ENCODE measurements at places on chromosomes 5 and 9.

- DNase-seq: peak; percentile 81
Observed at GRCh38 chr5:137296213-137296781, 202.8 kb downstream of the SPOCK1 start.

- no peak for DNase-seq
Observed at GRCh38 chr9:134178768-134179551, 14.6 kb upstream of the RNU6ATAC start.

- DNase-seq: no peak
Observed at GRCh38 chr5:102596113-102596512, 97.3 kb upstream of the SLCO6A1 start.

DNA sequence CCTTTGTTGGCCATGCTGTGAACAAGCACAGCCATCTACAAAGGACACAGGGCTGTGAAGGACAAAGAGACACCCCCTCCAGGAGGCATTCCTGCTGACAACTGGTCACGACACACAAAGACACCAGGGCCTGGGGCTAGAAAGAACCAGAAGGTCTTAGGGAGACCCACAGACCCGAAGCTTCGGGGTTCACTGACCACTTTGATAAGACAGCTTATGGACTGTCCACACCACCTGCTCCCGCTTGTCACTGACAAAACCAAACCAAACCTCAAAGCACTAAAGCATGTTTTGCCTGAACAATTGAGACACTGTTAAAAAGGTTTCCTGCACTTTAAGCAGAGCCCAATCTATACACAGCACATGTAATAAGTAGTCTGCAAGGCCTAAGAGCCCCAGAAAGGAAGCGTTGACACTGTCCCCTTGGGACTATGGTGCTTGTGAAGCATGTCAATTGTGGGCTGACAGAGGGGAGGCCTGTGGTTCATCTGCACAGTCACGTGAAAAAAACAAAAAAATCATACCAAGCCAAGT is 185.0 kb downstream of the GAPVD1 start:
- DNase-seq: no peak

DNA sequence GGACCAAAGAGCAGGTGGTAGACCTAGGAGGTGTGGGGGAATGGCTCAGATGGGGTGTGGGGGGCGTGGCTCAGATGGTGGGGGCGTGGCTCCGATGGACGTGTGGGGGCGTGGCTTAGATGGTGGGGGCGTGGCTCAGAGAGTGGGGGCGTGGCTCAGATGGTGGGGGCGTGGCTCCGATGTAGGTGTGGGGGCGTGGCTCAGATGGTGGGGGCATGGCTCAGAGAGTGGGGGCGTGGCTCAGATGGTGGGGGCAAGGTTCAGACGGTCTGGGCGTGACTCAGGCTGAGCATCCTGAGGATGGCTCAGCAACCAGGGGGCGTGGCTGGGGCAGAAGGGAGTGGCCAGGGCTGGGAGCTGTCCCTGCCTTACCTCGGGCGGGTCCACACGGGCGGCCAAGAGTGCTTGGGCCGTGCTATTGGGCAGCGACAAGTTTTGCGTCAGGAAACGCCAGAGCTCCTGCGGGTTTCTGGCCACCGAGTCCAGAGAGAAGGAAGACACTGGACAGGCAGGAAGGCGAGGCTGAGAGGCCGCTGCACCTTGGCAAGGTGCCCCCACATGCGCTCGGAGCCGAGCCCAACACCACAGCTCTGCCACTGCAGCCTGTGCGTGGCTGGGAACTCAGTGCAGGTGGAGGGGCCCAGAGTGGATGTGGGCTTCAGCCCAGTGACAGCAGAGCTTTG is 5.9 kb downstream of the ABCA2 start:
- DNase-seq: peak; percentile 88

DNA sequence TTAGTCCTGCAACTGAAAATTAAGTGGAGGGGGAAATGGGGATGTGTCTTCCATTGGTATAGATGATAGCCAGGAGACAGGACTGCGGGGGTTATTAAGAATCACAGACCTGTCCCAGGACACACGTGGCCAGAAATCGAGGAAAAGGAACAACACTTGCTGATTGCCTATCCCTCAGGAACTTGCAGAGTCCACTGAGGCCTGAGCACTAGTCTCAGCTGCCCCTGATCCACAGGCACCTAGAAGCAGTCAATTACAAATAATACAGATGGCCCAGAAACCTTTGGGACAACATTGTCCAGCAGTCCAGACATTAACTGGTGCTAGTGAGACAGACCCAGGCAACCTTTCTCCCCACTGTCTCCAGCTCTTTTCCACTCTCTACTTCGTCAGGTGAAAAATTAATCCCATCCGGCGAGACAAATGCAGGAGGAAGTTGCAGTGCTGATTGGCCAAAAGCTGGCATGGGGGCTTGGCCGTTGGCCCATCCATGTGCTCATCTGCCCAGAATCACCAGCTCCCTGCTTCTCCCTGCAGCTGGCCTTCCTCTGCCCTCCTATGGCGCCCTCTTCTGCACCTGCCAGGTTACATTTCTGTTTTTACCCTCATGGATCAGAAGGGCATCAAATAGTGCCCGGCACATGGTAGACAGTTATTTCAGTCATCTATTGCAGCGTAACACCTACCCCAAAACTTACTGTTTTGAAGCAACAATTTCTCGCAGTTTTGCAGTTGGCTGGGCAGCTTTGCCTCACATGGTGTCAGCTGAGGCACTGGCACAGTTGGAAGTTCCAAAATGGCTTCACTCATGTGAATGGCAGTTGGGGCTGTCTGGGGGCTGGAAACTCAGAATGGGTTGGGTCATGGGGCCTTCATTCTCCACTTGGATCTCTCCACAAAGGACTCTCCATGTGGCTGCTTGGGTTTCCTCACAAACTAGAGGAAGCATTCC is 3.6 kb upstream of the B4GALT1 start:
- peak; percentile 52 for DNase-seq

DNA sequence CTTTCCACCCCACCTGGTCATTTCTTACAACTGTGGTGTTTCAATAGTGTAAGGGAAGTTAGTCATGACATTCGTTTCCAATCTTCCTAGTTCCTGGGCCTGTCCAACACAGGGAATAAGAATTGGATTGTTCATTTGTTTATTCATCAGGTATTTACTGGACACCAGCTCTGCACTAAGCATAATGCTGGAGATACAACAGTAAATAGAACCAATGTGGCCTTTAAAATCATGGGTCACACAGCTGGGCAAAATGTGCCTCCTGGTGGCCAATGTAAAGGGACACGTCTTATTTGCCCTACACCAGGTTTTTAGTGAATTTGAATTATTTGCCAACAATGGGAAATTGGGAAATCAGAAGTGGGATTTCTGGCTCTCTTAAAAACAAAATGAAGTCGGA is 10.4 kb downstream of the ABLIM3 start:
- DNase-seq: peak; percentile 77

- no peak for DNase-seq
Observed at GRCh38 chr9:114864471-114864870, 58.6 kb upstream of the TNFSF15 start.

DNA sequence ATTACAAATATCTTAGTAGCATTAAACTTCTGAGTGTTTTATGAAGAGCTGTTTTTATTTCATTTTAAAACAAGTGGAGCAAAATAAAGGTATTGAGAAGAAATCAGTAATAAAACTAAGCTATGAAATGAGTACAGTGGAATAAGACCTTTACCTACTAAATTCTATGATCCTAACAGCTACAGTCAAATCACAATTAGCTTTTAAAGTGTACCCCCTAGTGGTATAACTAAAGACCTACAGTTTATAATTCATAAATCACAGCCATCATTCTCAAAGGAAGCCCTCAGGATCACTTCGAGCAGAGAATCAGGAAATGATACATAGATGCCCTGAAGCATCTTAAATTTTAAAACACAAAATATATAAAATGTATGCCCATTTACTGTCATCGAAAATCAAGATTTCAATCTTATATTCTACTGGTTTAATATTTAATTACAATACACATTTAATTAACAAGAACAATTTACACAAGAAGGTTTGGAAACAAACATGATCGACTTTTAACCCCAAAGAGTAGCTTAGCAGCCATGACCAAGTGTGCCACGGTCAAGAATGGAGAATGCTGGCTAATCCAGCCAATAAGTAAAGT is 12.3 kb downstream of the CCNH start:
- DNase-seq: peak; percentile 78

DNA sequence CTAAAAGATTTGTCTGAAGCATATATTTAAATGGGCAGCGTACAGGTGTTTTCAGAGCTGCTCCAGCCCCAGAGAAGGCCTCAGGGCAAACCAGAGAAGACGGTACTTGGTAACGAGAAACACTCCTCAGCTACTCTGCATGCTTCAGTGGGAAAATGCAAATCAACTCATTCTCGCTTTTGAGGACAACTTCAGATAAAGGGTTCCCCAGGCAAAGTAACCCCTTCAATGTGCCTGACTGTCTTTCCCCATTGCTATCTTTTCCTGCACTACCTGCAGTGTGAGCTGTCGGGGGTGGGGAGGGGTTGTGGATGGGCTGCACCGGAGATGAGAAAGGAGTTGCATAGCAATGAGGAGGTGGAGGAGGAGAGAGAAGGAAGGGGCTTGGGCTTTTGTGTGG is 339.7 kb upstream of the CLINT1 start:
- no peak for DNase-seq

DNA sequence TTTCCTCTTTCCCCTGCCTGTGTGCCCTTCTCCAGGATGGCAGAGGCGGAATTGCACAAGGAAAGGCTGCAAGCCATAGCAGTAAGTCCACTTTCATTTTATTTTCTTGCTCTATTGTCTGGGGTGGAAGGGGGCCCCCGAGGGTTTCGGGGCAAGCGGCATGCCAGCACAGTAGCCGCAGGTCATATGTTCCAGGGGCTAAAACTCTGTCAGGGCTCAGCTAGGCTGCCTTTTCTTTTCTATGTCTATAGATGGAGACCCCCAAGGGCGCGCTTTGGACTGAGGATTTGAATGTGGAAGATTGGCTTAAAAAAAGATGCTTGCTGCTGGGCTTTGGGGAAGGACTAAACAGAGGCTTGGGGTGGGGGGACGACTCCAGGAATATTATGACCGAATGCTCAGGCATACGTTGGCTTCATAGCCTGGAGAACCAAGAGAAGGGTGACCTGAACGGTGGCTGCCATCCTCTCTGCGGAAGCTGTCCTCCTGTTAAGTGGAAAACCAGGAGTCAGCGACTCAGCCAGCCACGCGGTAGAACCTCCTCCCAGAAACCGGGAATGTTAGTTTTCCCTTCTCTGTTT is 545 bp downstream of the PALM2AKAP2 start:
- peak; percentile 2 for DNase-seq

DNA sequence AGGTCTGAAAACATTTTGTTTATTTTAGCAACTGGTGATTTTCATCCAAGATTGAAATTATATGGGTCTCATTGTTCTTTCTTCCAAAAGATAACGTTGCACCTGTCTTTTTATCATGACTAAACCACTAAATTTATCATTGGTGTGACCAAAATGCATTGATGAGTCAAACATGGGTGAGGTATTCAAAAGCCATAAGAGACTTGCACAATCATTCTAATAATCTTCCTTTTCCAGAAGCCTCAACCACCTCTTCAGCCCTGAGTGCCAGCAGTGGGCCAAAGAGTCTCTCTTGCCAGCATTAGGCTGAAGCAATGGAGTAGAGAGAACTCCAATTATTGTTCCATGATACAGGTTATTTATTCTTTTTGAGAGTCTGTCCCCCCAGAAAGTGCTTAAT is 198.9 kb downstream of the LURAP1L start:
- peak; percentile 7 for DNase-seq
